Mesangial cell (primary cell): ENCODE measurements at places on chromosomes 16 and 17. TPM values are rescaled to one million over a fixed set of nuclear protein-coding genes. Genes with fewer than 3 reads are reported as not detected.

Gene DNAH9
- not detected in 2 replicates for total RNA-seq

Gene VTN
- total RNA-seq, result 0.13 TPM in 1 of 2 replicates, not detected in the other

Gene BICDL2
- not detected in 2 replicates for total RNA-seq

Gene ZNF75A
- total RNA-seq, result 9.0 and 11.2 TPM in 2 replicates

Gene C16orf54
- total RNA-seq, result under 0.01 TPM in 1 of 2 replicates, not detected in the other

Gene TEDC2
- total RNA-seq, result 5.3 and 39.9 TPM in 2 replicates

Gene UBALD1
- 13.5 and 17.5 TPM in 2 replicates for total RNA-seq

Gene SLC38A8
- total RNA-seq, result not detected in 2 replicates

Gene BCAS3
- total RNA-seq, result 5.9 and 17.5 TPM in 2 replicates

Gene GALK1
- 58.3 and 61.6 TPM in 2 replicates for total RNA-seq

Gene CLEC18A
- 0.65 and 15.8 TPM in 2 replicates for total RNA-seq

Gene ATP2C2
- total RNA-seq, result 0.63 TPM in 1 of 2 replicates, not detected in the other

Gene ZMYND15
- total RNA-seq, result 0.13 and 0.16 TPM in 2 replicates

Gene CMTM2
- 0.13 and 1.3 TPM in 2 replicates for total RNA-seq

Gene TMEM235
- not detected in 2 replicates for total RNA-seq

Gene VAT1L
- total RNA-seq, result 0.98 and 2.5 TPM in 2 replicates

Gene KRTAP9-4
- total RNA-seq, result not detected in 2 replicates

Gene LITAFD
- total RNA-seq, result not detected in 2 replicates

Gene NDRG4
- total RNA-seq, result 23.5 and 28.0 TPM in 2 replicates

Gene RASL10B
- 2.8 and 9.0 TPM in 2 replicates for total RNA-seq

Gene CIBAR2
- not detected in 2 replicates for total RNA-seq

Gene PHLPP2
- 6.0 and 7.2 TPM in 2 replicates for total RNA-seq

Gene RAB11FIP4
- 2.6 and 10.5 TPM in 2 replicates for total RNA-seq

Gene CDR2L
- 40.6 and 49.3 TPM in 2 replicates for total RNA-seq

Gene ARL17A
- 1.6 and 3.4 TPM in 2 replicates for total RNA-seq

Gene PPP1R27
- total RNA-seq, result not detected in 2 replicates

Gene TMEM220
- total RNA-seq, result 3.1 and 4.4 TPM in 2 replicates

Gene HOXB8
- 7.7 and 21.9 TPM in 2 replicates for total RNA-seq

Gene TBC1D28
- total RNA-seq, result not detected in 2 replicates

Gene UTS2R
- total RNA-seq, result not detected in 2 replicates

Gene NECAB2
- total RNA-seq, result 1.3 TPM in 1 of 2 replicates, not detected in the other
